Stimulated activated CD8-positive, alpha-beta memory T cell treated with anti-CD3 and anti-CD28 coated beads, Interleukin-2, amount 100 ng/mL, for 1 hour (primary cell): ENCODE measurements at places on chromosomes 13 and 19.

- no peak for DNase-seq
Observed at GRCh38 chr13:51998723-51999509, 12.3 kb downstream of the ATP7B start.

DNA sequence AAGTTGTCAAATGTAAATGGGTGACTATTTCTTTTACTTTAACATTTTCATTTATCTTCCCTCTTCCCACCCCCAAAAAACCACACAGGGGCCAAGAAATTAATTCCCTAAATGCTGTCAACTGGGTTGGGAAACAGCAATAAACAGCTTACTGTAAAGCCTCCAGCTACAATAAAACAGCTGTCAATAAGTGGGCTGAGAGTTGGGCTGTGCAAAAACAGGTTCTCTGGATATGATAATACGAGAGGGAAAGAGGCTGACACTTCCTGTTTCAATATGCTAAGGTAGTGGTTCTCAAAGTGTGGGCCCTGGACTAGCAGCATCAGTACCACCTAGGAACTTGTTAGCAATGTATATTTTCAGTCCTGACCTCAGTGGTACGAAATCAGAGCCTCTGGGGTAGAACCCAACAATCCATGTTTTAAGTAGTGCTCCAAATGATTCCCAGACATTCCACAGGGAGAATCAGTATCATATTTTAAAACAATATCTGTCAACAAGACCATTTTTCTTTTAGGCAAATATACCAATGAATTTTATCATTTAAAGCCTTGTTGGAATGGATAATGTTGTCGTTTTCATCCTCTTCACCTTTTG, 8.4 kb downstream of the PCDH9 start:
- DNase-seq, result no peak

DNA sequence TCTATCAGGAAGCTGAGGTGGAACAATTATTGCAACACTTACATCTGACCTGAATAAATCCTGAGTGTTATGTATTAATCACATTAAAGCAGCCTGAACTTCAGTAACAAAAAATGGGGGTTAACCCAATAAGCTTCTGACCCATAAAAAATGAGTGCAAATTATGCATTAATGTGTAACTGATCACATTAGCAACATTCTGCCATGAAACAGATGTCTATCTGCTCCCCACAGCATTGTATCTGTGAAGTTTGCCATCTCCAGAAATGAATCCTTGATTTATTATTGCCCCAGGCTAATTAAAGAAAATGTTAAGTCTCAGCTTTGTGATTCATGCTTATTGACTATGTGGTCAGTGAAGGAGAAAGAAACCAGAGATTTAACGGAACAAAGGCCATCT, 304.9 kb downstream of the PCDH20 start:
- DNase-seq, result no peak

DNA sequence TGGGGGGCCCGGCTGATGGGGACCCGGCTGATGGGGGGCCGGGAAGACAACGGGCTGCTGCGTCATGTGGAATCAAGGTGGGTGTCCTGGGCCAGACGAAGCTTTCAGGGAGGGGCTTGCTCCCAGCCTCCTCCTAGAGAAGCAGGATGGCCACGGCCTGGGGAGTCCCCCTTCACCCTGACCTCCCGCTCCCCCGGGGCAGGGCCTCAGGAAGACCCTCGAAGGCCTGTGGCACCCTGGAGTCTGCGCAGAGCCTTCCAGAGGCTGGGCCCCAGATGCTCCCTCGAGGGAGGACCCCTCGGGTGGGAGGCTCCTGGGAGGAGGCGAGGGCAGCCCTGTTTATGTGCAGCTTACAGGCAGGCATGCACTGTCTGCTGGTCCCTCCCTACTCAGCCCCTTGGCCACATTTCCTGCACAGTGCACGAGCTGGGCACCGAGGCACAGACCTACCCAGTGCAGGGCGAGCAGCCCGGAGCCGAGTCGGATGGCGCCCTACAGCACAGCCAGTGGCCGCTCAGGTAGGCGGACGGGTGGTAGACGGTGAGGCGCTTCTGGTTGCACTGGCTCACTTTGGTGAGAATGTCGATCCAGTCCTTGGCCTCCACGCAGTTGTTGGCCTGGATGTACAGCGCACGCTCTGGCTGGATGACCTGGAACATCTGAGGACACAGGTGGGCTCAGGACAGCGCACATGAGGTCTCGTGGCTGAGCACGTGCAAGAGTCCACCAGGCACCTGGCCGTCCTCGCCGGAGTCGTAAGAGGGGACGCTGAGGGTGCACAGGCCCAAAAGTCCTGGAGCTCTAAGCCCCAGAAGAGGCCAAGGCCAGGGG, 22.4 kb upstream of the C13orf46 start:
- no peak for DNase-seq

GRCh38 chr19:38417544-38418506, 8.2 kb downstream of the RASGRP4 start:
- DNase-seq, result no peak

DNA sequence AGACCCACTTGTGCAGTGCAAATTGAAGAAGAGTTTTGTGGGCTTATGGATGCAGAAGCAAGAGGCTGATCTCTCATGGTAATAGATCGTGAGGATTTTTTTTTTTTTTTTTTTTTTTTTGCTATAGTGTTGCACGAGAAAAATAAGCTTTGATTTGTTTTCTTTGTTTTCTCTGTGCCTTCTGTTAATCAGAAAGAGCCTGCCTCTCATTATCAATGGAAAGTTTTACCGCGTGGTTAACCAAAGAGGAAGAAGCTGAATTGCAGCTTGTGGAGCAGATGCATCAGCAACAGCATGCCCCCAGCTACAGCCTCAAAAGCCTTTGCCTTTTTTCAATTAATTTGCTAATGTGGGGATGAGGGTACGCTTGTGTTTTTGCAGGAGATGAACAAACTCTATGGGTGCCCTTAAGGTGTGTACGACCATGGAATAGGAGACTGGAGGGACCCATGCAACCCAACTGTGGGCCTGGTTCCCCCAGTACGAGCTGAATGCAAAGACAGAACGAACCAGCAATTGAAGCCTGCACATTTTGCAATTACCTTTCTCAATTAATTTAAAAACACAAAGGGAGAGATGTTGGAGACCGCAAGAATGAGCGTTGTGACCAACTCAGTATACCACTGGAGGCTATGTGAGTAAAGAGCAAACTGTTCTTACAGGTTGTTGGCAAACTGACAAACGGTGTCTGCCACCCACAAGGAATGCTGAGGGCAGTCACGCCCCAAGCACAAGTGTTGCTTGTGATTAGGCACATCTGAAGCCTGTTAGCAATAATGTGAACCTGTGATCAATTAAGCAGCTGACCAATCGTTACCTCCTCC, 58.6 kb upstream of the SPRY2 start:
- no peak for DNase-seq

GRCh38 chr13:43838909-43839308, 40.6 kb downstream of the CCDC122 start:
- no peak for DNase-seq

- no peak for DNase-seq
Observed at GRCh38 chr13:101210774-101211173, 205.5 kb downstream of the NALCN start.

GRCh38 chr13:48333976-48334375, 30.4 kb downstream of the RB1 start:
- DNase-seq, result no peak
